ENCODE measurements at places on chromosomes 13 and 19. TPM values are rescaled to one million over a fixed set of nuclear protein-coding genes. Genes with fewer than 3 reads are reported as not detected.

DNA sequence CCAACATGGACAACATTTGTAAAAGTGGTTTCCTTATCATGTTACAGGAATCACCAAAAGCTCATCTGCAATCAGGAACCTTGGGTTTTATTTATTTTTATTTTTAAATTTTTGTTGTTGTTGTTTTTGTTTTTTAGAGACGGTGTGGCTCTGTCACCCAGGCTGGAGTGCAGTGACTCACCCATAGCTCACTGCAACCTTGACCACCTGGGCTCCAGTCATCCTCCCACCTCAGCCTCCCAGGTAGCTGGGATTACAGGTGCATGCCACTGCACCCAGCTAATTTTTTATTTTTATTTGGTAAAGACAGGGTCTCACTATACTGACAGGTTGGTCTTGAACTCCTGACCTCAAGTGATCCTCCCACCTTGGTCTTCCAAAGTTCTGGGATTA, 13.6 kb upstream of the SERP2 start:
- no peak for DNase-seq

- no peak for DNase-seq
Observed at GRCh38 chr13:74288361-74288911, 154.2 kb upstream of the KLF12 start.

Gene GPC5
- total RNA-seq: 1.8 TPM

DNA sequence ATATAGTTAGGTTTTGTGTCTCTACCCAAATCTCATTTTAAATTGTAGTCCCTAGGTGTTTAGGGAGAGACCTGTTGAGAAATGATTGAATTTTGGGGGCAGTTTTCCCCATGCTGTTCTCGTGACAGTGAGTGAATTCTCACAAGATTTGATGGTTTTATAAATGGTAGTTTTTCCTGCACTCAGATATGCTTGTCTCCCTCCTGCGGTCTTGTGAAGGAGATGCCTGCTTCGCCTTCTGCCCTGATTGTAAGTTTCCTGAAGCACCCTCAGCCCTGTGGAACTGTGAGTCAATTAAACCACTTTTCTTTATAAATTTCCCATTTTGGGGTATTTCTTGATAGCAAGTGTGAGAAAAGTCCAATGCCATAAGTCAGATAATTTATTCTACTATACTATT, 1977.5 kb upstream of the PCDH20 start:
- no peak for DNase-seq

Gene LILRB3
- not detected for total RNA-seq

DNA sequence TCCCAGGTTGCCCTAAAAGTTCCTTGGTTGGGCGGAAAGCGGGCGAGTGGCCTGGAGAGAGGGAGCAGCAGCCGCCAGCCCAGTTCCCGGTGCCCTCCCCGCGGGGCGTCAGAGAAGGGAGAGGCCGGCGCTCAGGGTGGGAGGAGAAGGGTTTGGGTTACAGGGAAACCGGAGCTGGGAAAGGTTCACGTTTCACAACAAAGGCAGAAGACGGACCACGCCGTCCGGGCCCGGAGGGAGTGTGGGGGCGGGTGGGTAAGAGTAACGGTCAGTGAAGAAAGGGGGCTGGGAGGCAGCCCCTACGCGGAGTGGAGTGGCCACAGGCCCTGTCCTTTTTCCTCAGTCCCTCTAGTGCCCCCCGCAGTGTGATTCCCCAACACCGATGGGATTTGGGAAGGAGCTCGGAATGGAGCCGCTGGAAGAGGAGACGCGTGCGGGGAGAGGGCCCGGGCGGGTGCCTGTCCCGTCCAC, 1.6 kb downstream of the SIX5 start:
- peak; percentile 83 for DNase-seq
